CD4-positive, alpha-beta T cell treated with Interleukin-1 beta for 1 hour (primary cell): ENCODE measurements at places on chromosomes 5 and 9.

- DNase-seq: no peak
These were observed 80.0 kb downstream of the OTULIN start for GRCh38 chr5:14744296-14745187.

DNA sequence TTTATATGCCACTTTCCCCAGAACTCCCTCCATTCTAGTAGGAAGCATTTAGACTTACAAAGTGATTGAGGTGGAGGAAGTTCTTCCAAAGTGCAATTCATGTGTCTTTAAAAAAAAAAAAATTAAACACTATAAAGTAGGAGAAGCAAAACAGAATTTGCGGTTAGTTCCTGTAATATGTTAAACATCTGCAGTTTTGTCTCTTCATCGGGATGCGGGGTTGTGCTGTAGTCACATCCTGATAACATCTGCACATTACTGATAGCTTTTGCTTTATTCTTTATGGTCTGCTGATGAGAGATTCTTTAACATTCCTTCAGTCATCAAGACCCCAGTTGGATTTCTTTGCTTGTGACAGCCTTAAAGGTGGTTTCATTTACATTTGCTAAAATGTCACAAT, 694.3 kb downstream of the NR2F1-AS1 start:
- no peak for DNase-seq

DNA sequence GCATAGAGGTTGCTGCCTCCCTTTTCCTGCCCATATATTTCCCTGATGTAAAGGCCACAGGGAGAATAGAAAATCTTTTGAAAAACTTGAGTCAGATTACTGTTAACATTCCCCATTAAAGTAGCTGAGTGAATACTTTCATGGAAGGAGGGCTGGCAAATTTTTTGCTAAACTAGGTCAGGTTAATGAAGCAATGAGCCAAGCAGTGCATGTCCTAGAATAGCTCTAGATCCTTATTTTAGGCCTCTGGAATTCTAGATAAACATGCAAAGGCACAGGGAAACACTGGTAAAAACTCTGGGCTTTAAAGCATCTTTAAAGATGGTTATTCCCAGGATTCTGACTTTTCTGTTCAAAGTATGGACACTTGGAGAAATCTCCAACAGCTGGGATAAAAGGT, 27.9 kb downstream of the TTC1 start:
- DNase-seq: no peak

DNA sequence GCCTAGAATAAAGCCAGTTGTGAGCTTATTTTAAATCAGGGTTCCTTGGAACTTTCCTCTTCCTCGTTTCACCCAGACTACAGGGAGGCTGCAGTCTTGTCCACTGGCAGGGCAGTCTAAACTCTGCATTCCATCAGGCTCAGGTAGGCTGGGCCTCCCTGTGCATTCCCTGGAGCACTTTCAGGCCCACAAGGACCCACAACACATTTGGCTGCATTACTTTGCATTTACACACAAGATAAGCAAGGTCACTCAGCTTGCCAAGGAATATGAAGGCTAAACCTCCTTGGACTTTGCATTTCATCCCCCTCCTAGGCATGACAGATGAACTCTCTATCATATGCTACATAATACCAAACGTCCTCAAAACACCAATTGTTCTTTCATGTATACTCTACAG, 104.2 kb downstream of the MARCHF3 start:
- DNase-seq: no peak

DNA sequence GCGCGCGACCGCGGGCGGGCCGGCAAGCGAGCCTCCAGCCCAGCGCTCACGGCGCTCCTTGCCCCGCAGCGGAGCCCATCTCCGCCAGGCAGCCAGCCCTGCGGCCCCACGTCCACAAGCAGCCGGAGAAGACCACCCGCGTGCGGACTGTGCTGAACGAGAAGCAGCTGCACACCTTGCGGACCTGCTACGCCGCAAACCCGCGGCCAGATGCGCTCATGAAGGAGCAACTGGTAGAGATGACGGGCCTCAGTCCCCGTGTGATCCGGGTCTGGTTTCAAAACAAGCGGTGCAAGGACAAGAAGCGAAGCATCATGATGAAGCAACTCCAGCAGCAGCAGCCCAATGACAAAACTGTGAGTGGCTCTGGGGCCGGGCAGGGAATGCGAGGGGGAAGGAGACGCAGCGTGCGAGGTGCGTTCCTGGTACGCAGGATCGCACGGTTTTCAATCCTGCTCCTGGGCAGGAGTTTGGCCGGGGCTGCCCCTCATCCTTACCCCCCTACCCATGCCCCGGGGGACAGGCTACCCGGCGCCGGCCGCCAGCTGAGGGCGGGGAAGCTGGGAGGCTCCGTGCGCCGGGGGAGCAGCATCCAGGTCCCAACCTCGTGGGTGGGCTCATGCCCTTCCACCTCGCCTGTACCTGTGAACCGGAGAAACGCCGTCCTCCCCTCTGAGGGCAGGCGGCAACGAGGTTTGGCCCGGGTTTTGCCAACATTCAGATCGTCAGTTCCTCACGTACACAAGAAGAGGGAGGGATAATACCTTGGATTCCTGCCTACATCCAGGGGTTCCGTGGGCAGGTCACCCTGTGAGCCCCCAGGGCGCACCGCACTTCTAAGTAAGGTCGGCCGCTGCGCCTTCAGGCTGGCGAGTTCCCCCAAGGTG, 6.6 kb downstream of the ISL1 start:
- DNase-seq: no peak

- DNase-seq: no peak
These were observed 46.1 kb upstream of the TMED7 start for GRCh38 chr5:115671939-115672338.

- no peak for DNase-seq
These were observed 4.9 kb downstream of the MED27 start for GRCh38 chr9:132074736-132075135.

- DNase-seq: no peak
These were observed 213.2 kb downstream of the TMC1 start for GRCh38 chr9:72734631-72735030.

DNA sequence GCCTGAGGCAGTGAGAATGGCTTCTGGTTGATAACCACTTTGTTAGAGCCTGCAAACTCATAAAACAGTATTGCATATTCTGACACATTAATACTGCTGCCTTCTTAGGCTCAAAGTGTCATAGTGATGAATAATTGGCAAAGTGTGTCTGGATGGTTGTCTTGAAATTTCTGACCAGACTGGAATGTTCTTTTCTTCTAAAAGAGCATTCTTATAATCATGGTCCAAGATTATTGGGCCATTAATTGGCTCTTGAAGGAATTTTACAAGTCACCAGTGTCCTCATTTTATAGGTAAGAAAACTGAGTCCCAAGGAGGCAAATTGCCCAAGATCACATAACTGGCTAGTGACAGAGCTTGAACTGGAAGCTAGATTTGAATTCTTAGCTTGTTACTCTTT, 111.7 kb downstream of the PCSK1 start:
- no peak for DNase-seq

DNA sequence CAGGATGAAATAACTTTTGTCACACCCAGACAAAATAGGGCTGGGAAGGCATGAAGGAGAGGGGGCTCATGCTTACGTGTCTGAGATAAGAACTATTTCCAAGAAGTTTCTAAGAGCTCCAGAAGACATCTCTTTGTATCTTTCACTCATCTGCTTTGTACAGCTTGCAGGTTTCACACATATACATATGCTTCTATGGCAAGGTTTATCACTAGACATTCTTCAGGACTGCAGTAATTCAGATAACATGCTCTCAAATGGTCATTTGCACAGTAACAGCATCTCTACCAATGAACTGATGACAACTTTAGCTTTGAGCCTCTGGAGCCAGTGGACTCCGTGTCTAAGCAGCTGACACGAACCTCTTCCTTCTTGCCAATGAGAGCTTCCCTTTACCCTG, 3.2 kb downstream of the OR1J1 start:
- DNase-seq: no peak

GRCh38 chr9:111952559-111952958, 55.9 kb downstream of the UGCG start:
- DNase-seq: no peak

DNA sequence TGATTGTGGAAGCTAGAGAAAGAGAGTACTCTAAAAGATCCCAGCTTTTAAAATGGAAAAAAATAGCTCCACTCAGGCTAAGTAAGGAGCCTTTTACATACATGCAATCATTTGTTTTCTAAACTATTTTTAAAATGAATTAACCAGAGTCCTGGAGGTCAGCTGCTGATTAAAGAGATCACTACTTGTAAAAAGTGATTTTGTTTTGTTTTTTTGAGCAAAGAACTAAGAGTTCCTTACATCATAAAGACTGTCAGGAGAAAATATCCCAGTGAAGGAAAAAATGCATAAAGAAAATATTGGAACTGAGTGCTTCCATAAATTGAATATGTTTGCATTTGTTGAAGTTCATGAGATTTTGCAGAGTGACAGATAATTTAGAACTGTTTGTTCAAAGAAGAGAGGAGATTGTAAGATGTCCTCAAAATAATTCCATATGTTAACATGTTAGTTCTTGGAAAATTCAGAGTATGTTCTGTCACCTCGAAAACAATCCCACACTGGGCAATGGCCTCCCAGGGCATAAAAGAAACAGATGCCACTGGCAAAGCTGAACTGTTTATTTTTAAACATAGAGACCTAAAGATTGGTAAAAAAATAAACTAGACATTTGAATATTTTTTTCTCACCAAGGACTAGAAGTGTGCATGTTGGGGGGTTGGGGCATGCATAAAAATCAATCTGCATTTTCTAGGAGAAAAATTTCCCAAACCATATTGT, 264.7 kb downstream of the NPR3 start:
- no peak for DNase-seq

DNA sequence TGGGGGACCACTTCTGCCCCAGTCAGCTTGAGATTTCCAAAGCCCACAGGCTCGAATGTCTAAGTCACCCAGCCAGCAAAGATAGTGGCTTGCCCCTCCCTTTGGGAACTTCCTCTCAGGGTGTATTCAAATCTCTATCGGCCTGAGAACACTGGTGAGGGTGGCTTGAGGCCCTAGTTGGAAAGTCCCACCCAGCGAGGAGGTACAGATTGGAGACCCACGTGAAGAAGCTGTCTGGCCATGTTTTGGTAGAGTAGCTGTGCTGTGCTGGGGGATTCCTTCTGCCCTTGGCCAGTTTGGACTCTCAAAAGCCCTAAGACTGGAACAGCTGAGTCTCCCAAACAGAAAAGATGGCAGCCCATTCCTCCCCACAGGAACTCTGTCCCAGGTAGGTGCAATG, 172.7 kb upstream of the RIOK2 start:
- DNase-seq: no peak
